ENCODE measurements at places on chromosomes 3 and 15.

GRCh38 chr3:53350652-53351051 is 3.3 kb upstream of the DCP1A start:
- peak; percentile 51 for DNase-seq

GRCh38 chr3:66312039-66312438 is 91.2 kb downstream of the SLC25A26 start:
- peak; percentile 73 for DNase-seq

DNA sequence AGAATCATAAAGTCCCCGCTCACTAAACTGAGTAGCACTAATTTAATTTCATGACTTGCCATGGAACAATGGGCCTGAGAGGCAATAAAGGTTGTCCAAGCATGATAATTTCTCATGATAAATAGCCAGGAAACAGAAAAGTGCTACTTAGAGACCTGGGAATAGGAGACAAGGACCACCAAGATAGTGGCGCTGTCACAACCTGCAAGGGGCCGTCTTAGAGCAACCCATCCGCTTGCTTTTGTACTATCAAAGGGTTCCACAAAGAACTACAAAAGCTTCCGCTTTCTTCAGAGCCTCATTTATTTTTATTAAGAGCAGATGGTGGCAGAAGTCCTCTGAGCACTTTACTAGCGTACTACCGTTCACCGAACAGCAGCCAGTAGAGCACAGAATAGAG is 421.7 kb upstream of the GRM7 start:
- no peak for DNase-seq

DNA sequence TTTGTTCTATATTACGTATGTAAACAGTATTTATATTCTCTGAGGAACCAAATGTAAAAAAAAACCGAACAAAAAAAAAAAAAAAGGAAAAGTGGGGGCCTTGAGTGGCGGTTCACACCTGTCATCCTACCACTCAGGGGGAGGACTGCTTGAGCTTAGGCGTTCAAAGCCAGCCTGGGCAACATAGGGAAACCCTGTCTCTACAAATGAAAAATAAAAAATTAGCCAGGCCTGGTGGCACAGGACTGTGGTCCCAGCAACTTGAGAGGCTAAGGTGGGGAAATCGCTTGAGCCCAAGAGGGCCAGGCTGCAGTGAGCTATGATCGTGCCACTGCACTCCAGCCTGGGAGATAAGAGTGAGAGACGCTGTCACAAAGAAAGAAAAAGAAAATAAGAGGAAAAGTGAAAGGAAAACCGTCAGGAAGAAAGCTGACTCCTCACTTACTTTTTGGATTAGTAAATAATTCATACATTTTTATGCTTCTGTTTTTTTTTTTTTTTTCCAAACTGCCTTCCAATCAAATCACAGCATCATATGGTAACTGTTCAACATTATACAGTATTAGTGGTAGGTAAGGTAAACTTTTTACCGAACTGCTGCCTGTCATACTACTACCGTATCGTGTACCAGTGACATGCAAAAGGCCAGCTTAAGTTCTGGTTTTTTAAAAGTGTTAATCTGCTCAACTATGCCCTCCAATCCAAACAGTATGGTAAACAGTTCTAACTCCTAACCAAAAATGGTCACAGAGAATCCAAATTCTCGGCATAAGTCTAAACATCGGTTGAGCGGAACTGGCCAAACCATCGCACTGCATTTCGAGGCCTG is 1.2 kb downstream of the PHC3 start:
- peak; percentile 32 for DNase-seq

GRCh38 chr3:7640787-7641186 is 779.9 kb downstream of the GRM7 start:
- no peak for DNase-seq

- no peak for DNase-seq
These were observed 326.3 kb upstream of the PDZRN3 start for GRCh38 chr3:73950865-73951558.

GRCh38 chr3:153513236-153513635 is 351.2 kb downstream of the RAP2B start:
- DNase-seq = peak; percentile 8

DNA sequence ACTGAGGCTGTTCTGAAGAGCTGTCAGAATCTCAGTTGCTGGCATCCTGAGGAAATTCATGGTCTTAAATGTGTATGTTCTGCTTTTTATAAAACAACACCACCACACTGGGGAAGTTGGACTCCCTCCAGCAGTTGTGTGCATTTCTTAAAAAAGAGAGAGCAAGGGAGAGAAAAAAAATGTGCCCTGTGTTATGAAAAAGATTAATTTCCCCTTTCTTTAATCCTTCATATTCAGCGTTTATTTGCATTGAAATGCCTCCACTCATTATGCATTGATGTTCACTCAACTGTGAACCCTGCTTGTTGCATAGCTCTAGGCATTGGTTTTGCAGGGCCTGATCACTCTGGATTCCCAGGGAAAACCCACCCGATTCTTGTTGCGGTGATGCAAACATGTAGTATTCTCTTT is 4.4 kb upstream of the ZNF609 start:
- DNase-seq = no peak

- no peak for DNase-seq
These were observed at the start of gene GATA2 for GRCh38 chr3:128492671-128493569. Gene GATA2, minus strand, starts transcription at chr3:128493201. Its CDS starts 6,170 bp downstream, at chr3:128487031.

DNA sequence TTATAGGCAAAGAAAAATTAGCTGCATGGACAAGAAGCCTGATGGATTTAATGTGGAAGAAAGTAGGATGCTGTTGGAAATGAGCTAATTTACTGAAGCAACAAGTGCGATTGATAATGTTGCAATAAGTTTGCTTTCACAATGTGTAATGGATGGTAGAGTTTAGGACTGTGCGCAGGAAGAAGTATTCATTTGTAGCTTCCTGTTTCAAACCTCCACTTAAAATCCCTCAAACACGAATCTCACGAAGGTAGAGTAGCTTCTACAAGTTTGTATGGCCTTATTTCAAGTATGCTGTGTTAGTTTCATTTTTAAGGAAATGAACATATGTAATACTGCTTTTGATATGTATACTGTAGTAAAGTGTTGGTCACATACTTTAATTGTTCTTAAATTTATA is 42.3 kb downstream of the KCNH8 start:
- no peak for DNase-seq

DNA sequence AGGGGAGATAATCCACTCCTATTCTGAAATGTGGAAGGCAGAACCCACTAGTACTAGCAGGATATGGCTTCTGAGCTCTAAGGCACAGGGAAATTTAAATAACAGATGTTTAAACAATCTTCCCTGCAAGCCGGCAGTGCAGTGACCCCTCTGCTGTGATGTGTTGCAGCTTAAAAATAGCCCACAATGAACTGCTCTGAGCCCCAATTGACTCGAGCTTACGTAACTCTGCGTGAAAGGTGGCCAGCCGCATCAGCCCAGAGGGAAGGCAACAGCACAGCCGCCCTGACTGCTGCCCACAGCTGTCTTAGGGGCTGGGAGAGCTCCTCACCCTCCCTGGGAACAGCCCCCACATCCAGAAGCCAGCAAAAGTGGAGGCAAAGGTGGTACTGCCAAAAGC is 12.5 kb upstream of the CAMKV start:
- DNase-seq = no peak

DNA sequence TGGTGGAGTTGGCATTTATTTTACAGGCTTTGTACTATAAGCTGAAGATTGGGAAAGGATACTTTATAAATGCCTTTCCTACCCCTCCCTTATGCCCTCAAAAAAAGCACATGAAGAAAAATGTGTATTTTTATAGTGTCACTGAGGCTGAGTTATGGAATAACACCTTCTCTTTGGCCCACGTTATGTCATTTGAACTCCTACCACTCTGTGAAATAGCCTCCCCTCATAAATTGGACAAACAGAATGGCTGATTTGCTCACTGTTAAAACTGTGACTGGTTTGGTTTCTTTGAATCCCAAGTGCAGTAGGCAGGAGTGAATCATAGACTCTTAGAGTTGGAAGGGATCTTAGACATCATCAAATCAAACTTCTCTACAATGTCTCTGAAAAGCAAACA is 95.2 kb upstream of the SKOR1 start:
- DNase-seq = no peak

DNA sequence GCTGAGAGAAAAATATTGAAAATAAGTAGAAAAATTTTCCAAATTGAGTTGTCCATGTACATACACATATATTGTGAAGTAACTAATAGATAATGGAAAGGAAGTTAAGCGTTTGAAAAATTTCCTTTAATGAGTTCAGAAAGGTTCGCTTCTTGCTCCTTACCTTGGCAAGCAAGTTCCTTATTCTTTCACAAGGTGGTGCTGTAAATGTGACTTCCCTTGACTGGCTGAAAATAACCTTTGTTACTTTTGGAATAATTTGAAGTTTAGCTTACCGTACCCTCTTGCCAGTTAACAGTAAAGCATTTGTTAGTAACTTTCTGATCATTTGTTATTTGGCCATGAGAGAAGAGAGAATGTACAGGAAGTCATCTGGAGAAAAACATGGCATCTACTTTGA is 41.6 kb downstream of the PYDC2 start:
- peak; percentile 4 for DNase-seq

- no peak for DNase-seq
These were observed 27.6 kb downstream of the PRR23E start for GRCh38 chr3:127220497-127220896.

- DNase-seq = no peak
These were observed 199.1 kb downstream of the SI start for GRCh38 chr3:164879201-164879600.

DNA sequence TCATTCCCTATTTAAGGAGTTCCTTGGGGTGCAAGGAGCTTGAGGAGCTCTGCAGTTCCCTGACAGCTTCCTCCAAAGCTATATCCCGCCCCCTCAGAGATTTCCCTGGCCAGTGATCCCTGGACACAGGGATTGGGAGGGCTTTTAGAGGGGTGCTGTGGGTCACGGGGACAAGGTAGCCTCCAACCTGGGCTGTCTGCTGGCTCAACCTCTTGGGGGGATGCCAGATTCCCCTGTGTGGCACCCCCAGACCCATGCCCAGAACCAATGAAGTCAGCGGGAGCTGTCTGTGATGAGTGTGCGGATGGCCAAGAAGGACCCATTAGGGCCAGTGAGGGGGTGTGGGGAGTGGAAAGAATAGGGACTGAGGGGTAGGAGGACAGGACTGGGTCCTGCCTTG is 21.0 kb upstream of the ATP2B2 start:
- DNase-seq = no peak

DNA sequence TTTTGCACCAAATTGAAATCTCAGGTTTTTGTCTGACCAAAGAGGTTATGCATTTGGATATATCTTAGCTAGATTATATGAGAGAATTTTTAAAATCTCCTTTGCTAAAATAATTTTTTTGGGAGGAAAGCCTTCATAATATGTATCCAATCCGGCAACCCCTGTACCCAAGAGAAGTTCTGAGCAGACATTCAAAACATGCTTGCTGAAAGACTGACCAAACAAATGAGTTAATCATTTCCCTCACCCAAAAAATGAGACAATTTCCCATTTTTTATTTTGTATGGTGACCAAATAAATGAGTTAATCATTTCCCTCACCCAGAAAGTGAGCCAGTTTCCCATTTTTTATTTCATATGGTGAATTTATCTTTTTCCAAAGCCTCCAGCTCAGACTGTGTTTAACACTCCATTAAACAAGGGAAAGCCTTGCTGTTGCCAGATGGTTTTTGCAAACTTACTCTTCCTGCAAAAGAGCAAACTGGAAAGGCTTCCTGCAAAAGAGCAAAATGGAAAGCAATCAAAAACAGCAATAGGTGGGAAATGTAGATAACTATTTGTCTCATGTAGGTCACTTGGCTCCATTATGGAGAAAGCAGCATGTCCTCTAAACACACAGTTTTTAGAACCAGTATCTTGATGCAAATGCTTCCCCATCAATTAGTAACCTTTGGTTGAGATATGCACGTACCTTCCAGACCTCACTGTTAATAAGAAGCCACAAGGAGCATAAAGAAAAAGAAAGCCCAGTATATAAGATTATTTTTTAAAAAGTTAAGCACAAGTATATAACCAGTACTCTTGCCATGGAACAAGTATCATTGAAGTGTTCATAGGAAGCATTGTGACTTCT is 78.4 kb upstream of the OSTN start:
- DNase-seq = no peak

- no peak for DNase-seq
These were observed 38.3 kb downstream of the USF3 start for GRCh38 chr3:113658107-113658506.

DNA sequence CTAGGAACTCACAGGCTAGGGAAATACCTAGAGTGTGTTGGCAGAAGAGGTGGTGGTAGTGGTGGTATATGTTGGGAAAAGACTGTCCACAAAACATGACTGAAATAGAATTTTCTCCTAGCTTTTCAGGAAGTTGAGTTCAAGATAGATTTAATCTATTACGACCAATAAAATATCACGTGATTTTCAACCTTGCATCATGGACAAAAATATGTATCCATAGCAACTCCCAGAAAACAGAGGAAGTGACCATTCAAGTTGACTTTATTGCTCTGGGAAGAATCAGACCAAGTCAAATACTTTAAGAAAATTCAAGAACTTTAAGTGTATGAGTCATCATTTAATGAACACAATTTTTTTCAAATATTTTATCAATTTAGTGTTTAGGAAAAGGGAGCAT is 347.0 kb upstream of the ZNF385D start:
- DNase-seq = no peak

DNA sequence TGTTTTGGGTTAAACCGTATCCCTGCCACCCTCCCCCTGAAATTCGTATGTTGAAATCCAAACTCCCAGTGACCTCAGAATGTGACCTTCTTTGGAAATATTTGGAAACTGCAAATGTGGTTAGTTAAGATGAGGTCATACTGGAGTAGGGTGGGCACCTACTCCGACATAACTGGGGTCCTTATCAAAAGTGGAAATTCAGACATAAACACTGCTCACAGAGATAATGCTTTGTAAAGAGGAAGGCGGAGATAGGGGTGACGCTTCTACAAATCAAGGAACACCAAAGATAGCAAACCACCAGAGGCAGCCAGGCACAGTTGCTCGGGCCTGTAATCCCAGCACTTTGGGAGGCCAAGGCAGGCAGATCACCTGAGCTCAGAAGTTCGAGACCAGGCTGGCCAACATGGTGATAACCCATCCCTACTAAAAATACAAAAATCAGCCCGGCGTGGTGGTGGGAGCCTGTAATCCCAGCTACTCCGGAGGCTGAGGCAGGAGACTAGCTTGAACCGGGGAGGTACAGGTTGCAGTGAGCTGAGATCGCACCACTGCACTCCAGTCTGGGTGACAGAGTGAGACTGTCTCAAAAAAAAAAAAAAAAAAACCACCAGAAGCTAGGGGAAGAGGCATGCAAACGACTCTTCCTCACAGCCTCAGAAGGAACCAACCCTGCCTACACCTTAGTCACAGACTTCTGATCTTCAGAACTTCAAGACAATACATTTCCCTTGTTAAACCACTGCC is 51.1 kb upstream of the CHD2 start:
- DNase-seq = peak; percentile 73

- no peak for DNase-seq
These were observed 194.7 kb downstream of the SQOR start for GRCh38 chr15:45829336-45830153.

DNA sequence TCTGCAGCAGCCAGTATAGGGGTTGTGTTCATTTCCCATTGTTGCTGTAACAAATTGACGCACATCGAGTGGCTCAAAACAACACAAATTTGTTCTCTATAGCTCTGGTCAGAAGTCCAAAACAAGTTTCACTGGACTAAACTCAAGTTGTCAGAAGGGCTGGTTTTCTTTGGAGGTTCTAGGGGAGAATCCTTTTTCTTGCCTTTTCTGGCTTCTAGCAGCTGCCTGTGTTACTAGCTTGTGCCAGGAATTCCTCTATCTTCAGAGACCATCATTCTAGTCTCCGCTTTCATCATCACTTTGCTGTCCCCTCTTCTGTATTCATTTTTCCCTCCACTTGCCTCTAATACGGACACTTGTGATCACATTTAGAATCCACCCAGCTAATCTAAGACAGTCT is 20.5 kb downstream of the GASK1A start:
- DNase-seq = no peak

Measured in Jurkat, Clone E6-1 (cell line).